ENCODE measurements at places on chromosomes 5 and 9. TPM values are rescaled to one million over a fixed set of nuclear protein-coding genes. Genes with fewer than 3 reads are reported as not detected.

GRCh38 chr5:41485533-41485932 is 24.9 kb downstream of the PLCXD3 start:
- no peak overlapping the region for H3K4me3 ChIP-seq
- no peak overlapping the region for H3K27ac ChIP-seq
- no peak for DNase-seq
- H3K4me1 ChIP-seq, result no peaks in the 10 kb centered on the region
- no peaks in the 10 kb centered on the region for H3K27me3 ChIP-seq
- H3K36me3 ChIP-seq, result no peaks in the 10 kb centered on the region

DNA sequence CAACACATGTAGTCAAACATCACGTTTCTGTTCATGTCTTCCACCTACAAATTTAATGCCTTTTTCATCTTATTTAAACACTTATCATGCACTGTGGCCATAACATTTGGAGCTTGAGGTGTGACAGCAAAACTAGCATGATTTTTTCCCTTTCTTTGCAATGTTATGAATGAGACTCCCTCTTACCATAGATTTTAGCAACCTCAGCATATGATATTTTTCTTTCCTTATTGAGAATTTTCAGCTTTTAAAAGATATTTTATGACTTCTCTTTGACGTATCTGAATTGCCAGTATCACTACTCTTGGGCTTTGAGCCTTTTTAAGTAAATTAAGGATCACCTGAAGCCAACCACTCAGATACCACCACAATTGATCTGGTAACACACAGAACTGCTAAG is 32.7 kb upstream of the ISOC1 start:
- H3K4me1 ChIP-seq, result no peaks in the 10 kb centered on the region
- H3K27ac ChIP-seq, result no peak overlapping the region
- no peak overlapping the region for H3K4me3 ChIP-seq
- DNase-seq, result no peak
- peaks cover 6% of the 10 kb centered on the region for H3K27me3 ChIP-seq

DNA sequence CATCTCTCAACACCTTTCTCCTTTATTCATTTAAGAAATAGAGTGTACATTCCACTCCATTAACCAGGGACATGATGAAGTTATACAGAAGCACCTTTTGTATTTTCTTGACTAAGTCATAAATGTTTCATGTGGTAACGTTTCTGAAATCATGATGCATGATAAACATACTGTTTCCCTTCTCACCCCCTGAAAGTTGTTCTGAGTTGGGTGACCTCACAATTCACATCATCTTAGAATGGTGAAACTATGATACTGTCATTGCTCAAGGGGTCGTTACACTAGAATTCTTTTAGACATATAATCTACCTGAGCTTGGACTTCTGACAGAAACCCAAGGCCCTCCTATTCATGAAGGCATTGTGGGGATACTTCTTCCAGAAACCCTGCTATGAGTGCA is 37.8 kb upstream of the MIER3 start:
- DNase-seq, result no peak
- H3K4me1 ChIP-seq, result peaks cover 10% of the 10 kb centered on the region
- H3K27ac ChIP-seq, result no peak overlapping the region
- H3K4me3 ChIP-seq, result no peak overlapping the region
- H3K27me3 ChIP-seq, result peaks cover 11% of the 10 kb centered on the region
- H3K36me3 ChIP-seq, result no peaks in the 10 kb centered on the region

DNA sequence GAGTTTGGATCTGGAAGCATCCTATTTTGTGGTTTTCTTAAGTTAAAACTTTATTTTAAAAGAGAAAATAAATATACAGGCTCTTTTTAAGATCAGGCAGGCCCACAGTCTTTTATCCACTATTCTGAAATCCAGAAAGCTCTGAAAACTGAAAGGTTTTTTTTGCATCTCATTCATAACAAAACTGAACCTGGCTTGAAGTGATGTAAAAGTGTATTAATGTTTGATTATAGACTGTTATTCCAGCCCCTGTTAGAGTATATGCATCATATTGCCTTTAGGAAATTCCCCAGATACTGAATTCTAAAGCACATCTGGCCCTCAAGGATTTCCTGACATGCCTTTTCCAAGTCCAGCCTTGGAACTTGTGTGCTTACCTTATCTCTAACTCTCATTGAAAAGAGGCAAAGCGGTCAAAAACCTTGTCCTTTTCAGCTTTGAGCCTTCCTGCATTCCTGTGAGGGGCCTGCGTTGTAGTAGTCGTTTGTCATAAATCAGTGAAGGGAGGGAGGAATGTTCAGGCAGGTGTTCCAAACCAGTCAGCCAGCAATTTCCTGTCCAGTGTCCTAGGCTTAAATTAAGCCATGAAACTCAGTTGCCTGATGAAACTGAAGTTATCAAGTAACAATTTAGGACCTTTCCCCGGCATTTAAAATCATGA is 110.4 kb downstream of the TLE4 start:
- no peaks in the 10 kb centered on the region for H3K27me3 ChIP-seq
- H3K36me3 ChIP-seq, result peaks cover 2% of the 10 kb centered on the region
- peaks cover 9% of the 10 kb centered on the region for H3K4me1 ChIP-seq
- no peak overlapping the region for H3K27ac ChIP-seq
- H3K4me3 ChIP-seq, result no peak overlapping the region

GRCh38 chr9:82621447-82621846 is 441.5 kb downstream of the RASEF start:
- no peak for DNase-seq
- no peaks in the 10 kb centered on the region for H3K4me1 ChIP-seq
- H3K36me3 ChIP-seq, result no peaks in the 10 kb centered on the region
- H3K4me3 ChIP-seq, result no peak overlapping the region
- no peak overlapping the region for H3K27ac ChIP-seq
- H3K27me3 ChIP-seq, result no peaks in the 10 kb centered on the region

The HTR4 gene
- not detected for total RNA-seq
